ENCODE measurements at places on chromosomes 16 and 17. TPM values are rescaled to one million over a fixed set of nuclear protein-coding genes. Genes with fewer than 3 reads are reported as not detected.

The ATP2C2 gene
- total RNA-seq: 38.1 TPM

DNA sequence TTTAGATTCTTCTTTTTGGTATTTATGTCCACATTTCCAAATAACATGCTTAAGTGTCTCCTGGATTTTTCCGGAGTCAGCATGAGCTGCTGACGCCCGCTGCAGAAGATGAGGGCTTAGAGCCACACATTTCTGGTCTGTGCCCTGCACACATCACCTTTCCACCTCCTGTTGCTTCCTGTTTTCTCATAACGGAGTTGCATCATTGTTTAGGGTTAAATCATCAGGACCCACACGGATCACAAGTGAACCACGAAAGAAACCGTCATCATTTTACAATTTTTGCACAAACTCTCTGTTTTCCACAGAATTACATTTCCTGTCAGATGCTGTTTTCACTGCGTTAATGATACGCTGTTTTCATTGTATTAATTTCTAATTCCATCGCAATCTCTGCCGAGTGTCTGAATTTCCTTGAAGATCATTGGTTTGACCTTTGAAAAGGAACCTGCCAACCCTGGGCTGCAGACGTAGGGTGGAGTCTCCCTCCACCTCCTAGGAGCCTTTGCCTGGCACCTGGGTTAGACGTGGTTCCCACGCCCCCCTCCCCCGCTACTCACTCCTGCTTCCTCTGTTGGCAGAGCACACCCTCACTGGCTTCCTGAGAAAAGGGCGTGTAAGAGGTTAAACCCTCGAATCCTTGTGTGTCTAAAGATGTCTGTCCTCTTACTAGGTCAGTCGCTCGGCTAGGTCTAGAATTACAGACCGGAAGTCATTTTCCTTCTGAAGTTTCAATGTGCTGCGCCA is 68.2 kb downstream of the RNF213 start:
- no peak overlapping the region for H3K27ac ChIP-seq
- H3K4me1 ChIP-seq: no peaks in the 10 kb centered on the region
- DNase-seq: no peak
- peaks cover 100% of the 10 kb centered on the region for H3K36me3 ChIP-seq
- H3K4me3 ChIP-seq: no peak overlapping the region
- no peaks in the 10 kb centered on the region for H3K27me3 ChIP-seq

The RNF112 gene
- total RNA-seq: 3.4 TPM

The ZNF821 gene
- 5.3 TPM for total RNA-seq

DNA sequence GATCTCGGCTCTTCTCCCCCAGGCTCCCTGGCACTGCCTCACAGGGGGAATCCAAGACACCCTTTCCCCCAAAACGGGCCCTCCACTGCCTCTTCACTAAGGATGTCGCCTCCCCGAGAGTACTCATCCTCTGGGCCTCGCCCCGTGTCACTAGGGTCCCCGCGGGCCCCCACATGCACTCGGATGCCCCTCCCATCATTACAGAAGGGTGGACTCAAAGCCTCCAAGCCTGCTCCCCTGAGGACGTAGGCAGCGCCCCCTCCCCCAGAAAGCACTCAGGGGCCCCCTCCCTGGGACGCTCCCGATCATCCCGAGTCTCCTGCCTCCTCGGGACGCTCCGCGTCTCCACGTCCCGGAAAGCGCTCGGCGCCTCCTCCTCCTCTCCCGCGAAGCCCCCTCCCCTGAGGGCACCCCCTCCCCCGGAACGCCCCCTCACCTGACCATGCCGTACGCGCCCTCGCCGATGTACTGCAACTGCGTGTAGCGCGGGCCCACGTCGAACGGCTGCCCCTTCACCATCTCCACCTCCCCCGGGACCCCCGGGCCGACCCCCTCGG is 338 bp downstream of the MAPK3 start:
- peak overlapping the region; percentile 74 for H3K4me3 ChIP-seq
- no peaks in the 10 kb centered on the region for H3K36me3 ChIP-seq
- H3K27ac ChIP-seq: peak overlapping the region; percentile 87
- no peaks in the 10 kb centered on the region for H3K27me3 ChIP-seq
- no peak for DNase-seq
- H3K4me1 ChIP-seq: peaks cover 7% of the 10 kb centered on the region

DNA sequence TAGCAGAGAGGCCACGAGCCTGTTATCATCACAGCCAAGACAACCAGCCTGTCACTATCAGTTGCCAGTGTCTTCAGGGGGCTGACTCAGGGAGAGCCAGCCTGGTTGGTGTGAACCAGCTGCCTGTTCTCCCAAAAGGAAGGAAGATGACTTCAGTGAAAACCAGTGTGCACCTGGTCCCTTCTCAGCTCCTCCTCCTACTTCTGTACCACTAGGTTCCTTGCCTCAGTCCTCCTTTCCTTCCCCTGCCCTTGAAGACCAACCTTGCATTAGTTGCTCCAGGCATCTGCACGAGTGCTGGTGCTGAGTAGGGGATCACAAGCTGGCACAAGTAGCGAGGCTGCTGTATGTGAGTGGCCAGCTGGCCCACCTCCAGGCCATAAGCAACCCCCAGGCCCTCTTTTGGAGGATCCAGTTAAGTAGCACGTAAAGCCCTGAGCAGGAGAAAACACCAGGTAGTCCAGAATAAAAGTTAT is 8.5 kb downstream of the TUBG1 start:
- DNase-seq: no peak
- H3K4me3 ChIP-seq: no peak overlapping the region
- H3K4me1 ChIP-seq: no peaks in the 10 kb centered on the region
- no peaks in the 10 kb centered on the region for H3K27me3 ChIP-seq
- no peak overlapping the region for H3K27ac ChIP-seq
- no peaks in the 10 kb centered on the region for H3K36me3 ChIP-seq

DNA sequence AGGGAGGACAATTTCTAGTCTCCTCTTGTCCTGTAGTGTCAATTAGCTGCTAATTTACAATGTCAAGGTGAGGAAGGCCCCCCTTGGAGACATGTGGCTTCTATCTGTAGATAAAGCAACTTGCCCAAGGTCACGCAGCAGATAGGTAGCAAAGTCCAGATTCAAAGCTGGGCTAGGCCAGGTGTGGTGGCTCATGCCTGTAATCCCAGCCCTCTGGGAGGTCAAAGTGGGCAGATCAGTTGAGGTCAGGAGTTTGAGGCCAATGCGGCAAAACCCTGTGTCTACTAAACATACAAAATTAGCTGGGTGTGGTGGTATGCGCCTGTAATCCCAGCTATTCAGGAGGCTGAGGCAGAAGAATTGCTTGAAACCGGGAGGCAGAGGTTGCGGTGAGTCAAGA is 11.1 kb downstream of the TRPV3 start:
- no peaks in the 10 kb centered on the region for H3K27me3 ChIP-seq
- H3K36me3 ChIP-seq: no peaks in the 10 kb centered on the region
- DNase-seq: no peak
- no peak overlapping the region for H3K4me3 ChIP-seq
- H3K27ac ChIP-seq: no peak overlapping the region

- no peak for DNase-seq
- no peak overlapping the region for H3K27ac ChIP-seq
- no peaks in the 10 kb centered on the region for H3K4me1 ChIP-seq
- no peak overlapping the region for H3K4me3 ChIP-seq
These were observed 244.1 kb upstream of the MAF start for GRCh38 chr16:79844603-79845002.

Data from left lung (tissue), 14 donors.